ENCODE measurements at places on chromosomes 12 and 14. TPM values are rescaled to one million over a fixed set of nuclear protein-coding genes. Genes with fewer than 3 reads are reported as not detected.

MYF6 gene
- not detected for total RNA-seq

PRIMA1 gene
- total RNA-seq = not detected

GALNT8 gene
- total RNA-seq = 0.63 TPM

GLIPR1L1 gene
- total RNA-seq = not detected

RARG gene
- total RNA-seq = 8.5 TPM

SELPLG gene
- total RNA-seq = 0.27 TPM

TSPAN8 gene
- total RNA-seq = 0.99 TPM

PLXNC1 gene
- total RNA-seq = 0.09 TPM

PZP gene
- 1.5 TPM for total RNA-seq

KRT5 gene
- 0.28 TPM for total RNA-seq

PRKCH gene
- total RNA-seq = 240 TPM
